ENCODE measurements at places on chromosomes 3 and 15. TPM values are rescaled to one million over a fixed set of nuclear protein-coding genes. Genes with fewer than 3 reads are reported as not detected.

MELTF gene
- 5.0 TPM for total RNA-seq

TEX55 gene
- total RNA-seq: not detected

- no peak for DNase-seq
These were observed 302.1 kb upstream of the STT3B start for GRCh38 chr3:31230425-31231223.

GRCh38 chr3:10547841-10548783 lies 42.7 kb upstream of the ATP2B2 start:
- DNase-seq: no peak

GRCh38 chr3:58502872-58503271 lies 11.0 kb downstream of the KCTD6 start:
- no peak for DNase-seq

MITF gene
- 3.3 TPM for total RNA-seq

DNA sequence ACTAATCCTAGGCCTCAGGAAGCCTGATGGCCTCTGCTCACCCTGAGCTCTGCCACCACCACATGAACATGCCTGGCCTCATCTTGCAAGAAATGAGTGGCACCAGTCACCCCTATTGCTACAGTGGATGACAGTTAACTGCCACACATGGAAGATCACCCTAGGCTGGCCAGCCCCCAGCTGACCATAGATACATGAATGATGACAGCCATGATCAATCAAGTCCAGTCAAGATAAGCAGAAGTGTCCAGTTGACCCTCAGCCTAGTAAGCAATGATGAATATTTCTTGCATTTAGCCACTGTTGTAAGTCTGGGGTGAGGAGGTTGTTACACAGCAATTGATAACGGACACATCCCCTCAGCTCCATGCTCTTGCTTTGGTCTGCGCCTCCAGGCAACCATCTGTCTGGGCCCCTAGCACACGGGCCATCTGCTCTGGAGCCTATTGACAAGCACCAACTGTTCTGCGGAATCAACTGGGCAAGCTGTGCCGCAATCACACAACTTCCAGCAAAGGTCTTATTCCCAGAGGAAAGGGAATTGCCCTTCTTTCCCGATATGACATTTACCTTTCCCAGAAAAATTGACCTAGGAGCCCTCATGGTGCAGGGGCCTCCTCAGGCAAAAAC lies 2.2 kb upstream of the LYZL4 start:
- DNase-seq: no peak

DNA sequence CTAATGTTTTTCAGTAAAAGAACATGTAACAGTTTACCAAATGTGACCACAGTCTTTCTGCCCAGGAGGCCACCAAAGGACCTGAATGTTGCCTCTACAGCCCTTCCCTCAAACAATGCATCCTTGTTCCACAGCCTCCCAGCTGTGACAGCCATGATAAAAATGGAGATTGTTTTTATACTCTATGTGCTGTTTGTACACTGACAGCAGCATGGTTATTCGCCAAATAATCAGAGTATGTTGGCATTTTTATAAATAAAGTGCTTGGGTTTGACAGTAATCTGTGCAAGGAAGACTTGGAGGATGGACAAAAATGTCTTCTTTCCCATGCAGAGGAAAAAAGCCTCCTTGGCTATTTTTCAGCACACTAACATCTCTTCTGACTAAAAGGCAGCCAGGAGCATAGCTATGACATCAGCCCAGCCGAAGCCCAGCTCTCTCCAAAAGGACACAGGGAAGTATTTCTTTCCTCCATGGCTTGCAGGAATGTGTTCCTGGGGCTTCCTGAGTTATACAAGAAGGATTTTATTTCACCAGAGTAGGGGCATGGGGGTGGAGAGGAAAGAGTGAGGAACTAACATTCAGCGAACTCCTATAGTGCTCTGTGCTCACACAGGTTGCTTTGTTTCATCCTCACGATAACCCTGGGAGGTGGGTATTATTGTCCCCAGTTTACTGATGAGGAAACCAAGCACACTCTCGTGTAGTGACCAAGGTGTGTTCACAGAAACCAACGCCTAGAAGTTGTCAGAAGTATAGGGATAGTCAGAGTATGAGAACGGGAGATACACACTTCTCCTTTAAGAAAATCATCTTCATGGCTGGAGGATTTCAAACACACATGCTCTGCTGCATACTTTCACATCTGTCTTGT lies 339.7 kb downstream of the MECOM start:
- DNase-seq: no peak

CISH gene
- 0.28 TPM for total RNA-seq

SLC22A13 gene
- total RNA-seq: 0.18 TPM

OTOL1 gene
- not detected for total RNA-seq

GOLGA6A gene
- not detected for total RNA-seq

GOLGA6L7 gene
- not detected for total RNA-seq

DNA sequence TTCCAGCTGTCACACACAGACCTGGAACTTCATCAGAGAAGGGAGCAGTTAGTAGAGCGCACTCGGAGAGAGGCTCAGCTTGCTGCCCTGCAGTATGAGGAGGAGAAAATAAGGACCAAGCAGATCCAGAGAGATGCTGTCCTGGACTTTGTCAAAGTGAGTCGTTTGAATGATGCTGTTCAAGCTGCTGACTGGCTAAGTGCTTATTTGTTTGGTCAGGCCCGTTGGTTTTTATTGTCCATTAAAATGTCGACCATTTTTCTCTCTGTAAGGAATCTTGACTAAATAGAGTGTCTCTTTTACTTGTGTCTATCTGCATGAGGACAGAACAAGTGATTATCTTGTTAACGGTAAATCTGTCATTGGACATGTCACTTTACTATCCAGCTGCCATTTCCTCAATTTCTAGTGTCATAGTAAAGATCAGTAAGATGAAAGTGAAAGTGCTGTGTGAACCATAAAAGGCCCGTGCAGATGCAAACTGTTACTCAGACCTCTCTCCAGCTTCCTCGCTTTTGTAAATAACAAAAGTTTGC lies 56.9 kb downstream of the LRCH3 start:
- DNase-seq: no peak

DNA sequence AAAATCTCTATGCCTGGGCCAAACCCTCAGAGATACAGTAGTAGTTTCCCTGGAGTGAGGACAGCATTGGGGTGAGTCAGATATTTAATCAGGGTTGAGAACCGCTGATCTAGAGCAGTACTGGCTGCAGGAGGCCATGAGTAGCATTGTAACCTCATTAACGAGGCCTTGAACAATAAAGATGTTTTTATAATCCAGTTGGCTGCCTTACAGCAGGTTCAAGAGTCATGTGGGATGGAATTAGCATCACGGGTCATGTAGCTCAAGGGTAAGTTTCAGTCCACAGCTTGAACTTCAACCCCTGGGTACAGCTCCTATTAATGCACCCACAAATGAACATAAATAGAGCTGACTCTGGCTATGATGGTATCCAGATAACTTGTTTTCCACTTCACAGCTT lies 5.1 kb downstream of the HPS3 start:
- no peak for DNase-seq

- DNase-seq: no peak
These were observed 80.2 kb downstream of the DLG1 start for GRCh38 chr3:197218210-197218609.

DNA sequence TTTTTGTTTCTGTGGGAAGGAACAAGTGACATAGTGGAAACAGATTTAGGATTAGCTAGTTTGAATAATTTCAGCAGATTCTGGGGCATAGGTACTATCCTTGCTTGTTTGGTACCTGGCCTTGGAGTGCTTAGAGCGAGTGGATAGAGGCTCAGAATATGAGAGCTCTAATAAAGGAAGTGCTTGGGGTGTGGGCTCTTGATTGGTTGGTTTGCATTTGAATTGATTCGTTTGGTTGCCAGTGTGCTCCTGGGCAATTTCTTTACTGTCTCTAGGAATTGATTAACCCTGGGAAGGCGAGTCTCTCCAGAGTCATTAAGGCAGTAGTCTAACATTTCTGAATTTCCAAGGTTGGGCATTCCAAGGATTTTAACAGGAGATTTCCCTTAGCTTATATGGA lies 98.0 kb downstream of the DTWD1 start:
- no peak for DNase-seq

- no peak for DNase-seq
These were observed 18.5 kb upstream of the ERICH6 start for GRCh38 chr3:150722267-150722666.

CELSR3 gene
- total RNA-seq: 0.20 TPM

ADPGK gene
- 58.6 TPM for total RNA-seq

GRCh38 chr3:179640469-179640868 lies 12.4 kb upstream of the USP13 start:
- no peak for DNase-seq

DNA sequence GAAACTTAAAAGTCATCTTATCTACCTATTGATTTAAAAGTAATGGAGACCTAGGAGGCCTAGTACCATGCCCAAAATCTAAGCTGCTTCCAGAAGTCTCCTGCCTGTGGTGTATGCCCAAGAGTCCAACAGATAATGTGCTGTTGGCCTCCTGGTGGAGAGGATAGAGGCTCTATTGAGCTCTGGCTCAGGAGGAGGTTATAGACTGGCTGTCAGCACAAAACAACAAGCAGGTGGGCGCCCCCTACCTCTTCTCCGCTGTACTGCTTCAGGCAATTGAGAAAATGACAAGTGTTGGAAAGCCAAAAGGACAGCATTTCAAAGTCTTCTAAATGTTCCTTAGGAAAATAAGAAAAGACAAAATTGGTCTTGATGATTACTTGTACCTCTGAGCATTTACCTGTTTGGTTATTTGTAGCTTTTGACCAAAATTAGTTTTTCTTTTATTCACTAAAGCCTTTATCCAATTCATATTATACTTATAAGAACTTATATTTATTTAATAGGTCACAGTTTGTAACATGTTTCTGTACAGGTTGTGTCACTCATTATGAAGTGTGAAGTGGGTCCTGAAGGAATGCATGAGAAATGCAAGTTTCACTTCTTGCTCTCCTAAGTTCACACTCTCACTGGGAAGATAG lies 17.2 kb upstream of the GNB5 start:
- DNase-seq: peak; percentile 19
